ENCODE measurements at places on chromosomes 6 and 20.
A peak's percentile ranks its signal among the peaks of the same experiment; 100 is the strongest.

GRCh38 chr6:137728386-137729349 lies 138.4 kb upstream of the TNFAIP3 start:
- no peak for DNase-seq

- DNase-seq = peak; percentile 71
Observed at GRCh38 chr6:165662041-165662748, 846 bp downstream of the PDE10A start.

DNA sequence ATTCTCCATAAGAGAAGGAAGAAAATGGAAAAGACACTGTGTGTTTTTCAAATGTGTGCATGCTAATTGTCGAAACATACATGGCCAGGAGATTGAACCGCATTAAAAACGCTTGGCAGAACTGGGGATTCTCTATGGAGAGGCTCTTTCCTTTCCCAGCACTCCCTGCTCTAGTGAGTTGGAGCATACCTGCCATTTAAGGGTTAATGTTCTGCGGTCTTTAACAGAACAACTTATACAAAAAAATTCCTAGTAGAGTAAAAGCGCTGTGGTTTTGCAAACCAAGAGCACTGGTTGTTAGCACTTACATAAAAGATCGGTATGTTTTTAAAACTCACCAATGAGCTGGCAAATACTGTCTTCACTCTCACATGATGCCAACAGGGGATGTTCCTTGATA lies 1.5 kb downstream of the TAGAP start:
- no peak for DNase-seq

GRCh38 chr6:88780714-88781389 lies 182.6 kb downstream of the RNGTT start:
- peak; percentile 60 for DNase-seq

DNA sequence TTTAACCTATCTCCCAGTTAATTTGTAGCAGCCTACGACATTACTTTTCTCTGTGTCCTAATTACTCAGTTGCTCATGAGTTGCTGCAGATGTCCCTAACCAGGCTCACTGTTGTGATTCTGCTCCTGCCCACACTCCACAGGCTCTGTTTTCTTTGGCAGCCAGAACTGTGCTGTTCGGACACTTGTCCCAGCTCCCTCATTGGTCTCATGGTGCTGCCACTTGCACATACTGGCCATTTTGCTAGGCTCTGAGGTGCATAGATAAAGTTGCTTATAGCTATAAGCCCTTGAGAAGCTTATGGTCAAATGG lies 55.0 kb downstream of the NOX3 start:
- no peak for DNase-seq

GRCh38 chr20:13765299-13765698 lies 19.4 kb downstream of the ESF1 start:
- no peak for DNase-seq

DNA sequence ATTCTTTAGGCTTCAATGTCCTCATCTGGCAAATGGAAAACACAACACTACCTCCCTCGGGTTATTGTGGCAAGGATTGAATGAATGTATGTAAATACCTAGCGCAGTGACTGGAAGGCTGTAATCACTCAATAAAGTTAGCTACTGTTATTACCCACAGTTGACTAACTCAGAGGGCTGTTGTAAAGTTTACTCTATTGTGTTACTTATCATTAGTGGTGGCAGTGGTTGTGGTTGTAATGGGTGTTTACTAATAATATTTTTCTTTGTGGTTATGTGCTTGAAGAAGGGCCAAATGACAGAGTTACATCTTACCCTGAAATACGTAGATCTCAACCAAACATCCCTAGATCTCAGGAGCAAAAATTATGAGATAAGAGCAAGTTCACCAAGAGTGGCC lies 42.0 kb upstream of the PXDC1 start:
- DNase-seq = no peak

GRCh38 chr20:11130554-11131166 lies 456.9 kb upstream of the JAG1 start:
- no peak for DNase-seq

- no peak for DNase-seq
Observed at GRCh38 chr20:59184880-59185447, 21.3 kb downstream of the ZNF831 start.

DNA sequence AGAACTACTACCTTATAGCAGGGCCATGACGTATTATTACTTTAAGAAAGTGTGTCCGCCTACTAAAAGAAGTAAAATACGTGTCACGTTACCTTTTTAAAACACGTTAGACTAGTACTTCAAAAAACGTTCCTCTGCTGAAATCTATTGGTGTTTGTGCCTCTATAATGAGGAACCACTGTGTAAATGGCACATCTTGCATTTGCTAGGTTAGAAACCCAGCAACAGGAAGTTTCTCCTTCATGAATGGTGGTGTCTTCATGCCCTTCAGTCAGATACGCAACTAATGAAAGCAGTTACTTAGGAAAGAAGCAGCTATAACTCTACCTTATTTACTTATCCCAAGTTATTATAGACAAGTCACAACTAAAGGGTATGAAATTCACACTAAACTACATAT lies 343.5 kb downstream of the RNGTT start:
- DNase-seq = no peak

DNA sequence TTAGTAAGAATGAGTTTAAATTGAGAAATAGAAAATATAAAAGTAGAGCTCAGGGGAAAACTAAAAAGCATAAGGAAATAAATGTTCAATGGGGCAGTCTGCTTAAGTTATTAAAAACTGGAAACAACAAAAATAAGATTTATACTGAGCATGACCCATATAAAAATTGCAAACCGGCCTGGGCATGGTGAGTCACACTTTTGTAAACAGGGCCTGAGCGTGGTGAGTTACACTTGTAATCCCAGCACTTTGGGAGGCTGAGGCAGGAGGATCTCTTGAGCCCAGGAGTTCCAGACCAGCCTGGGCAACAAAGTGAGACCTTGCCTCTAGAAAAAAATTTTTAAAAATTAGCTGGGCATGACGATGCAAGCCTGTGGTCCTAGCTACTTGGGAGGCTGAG lies 74.6 kb downstream of the TMEM244 start:
- DNase-seq = no peak

GRCh38 chr6:14781772-14782525 lies 463.9 kb upstream of the JARID2 start:
- DNase-seq = no peak

- no peak for DNase-seq
Observed at GRCh38 chr6:27785294-27785693, 126.9 kb downstream of the OR2B2 start.

DNA sequence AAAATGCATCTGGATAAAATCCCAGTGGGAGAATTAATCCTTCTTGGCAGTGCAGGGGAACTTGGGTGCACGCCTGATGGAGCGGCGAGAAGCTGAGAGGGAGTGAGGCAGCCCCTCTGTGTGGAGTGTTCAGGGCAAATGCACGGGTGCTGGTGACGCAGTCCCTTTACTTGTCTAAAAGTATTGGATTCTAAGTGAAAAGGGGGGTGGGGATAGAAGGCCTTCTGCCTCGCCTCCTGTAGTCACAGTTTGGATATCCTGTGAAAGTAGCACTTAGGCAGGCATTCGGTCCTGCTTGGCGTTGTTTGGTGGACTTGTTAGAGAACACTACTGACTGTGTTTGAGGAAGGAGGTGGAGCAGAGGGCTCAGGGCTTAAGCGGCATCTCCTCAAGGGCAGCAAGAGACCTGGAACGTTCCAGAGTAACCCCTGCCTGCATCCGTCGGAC lies 39.3 kb downstream of the PHACTR3 start:
- DNase-seq = no peak

DNA sequence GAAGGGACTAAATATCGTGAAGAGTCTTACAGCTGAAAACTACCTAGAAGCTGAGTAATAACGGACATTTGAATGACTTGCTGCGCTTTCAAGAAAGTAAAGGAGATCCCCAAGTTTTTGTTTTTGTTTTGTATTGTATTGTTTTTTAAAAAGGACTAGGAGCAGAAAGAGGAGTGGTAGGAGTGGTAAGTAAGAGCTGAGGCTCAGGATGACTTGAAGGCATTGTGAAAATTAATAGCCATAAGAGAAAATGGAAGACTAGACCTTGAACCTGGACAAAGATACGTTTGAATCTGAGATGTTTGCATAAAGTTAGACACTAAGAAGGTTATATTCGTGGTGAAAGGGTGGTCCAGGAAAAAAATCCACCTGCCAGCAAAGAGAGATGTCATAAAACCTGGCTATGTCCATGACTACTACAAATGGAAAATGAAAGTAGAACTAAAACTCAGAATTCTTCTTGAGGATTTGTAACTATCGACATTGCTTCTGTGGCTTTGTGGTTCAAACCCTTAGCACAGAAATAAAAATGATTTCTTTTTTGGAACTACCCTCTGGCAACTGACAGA lies 824.8 kb upstream of the FLRT3 start:
- DNase-seq = no peak

GRCh38 chr6:151149793-151150192 lies 90.0 kb upstream of the AKAP12 start:
- no peak for DNase-seq

GRCh38 chr20:4119854-4120209 lies 104.5 kb upstream of the RNF24 start:
- DNase-seq = no peak

DNA sequence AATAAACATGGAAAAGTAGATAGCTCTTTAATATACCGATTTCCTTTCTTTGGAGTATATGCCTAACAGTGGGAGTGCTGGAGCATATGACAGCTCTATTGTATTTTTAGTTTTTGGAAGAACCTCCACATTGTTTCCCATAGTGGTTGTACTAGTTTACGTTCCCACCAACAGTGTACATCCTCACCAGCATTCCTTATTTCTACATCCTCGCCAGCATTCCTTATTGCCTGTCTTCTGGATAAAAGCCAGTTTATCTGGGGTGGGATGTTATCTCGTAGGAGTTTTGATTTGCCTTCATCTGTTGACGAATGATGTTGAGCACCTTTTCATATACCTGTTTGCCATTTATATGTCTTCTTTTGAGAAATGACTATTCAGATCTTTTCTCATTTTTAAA lies 2.6 kb downstream of the MICA start:
- DNase-seq = no peak

DNA sequence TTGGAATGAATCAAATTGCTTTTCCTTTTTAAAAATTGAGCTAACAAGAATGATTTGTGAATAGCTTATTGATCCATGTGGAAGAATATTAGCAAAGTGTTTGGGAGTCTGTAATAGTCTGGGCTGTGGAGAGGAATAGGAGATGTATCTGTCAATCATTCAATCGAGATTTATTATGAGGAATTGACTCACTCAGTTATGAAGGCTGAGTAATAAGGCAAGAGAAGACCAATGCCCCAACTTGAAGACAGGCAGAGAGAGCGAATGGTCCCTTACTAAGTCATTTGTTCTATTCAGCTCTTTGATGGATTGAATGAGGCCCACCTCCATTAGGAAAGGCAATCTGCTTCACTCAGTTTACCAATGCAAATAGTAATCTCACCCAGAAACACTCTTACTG lies 403.0 kb downstream of the CD83 start:
- no peak for DNase-seq

- DNase-seq = no peak
Observed at GRCh38 chr6:39451831-39452230, 129.3 kb upstream of the KCNK16 start.

All from D341Med (cell line).